HFFc6 (cell line): ENCODE measurements at places on chromosomes 7 and 10. TPM values are rescaled to one million over a fixed set of nuclear protein-coding genes. Genes with fewer than 3 reads are reported as not detected.

DNA sequence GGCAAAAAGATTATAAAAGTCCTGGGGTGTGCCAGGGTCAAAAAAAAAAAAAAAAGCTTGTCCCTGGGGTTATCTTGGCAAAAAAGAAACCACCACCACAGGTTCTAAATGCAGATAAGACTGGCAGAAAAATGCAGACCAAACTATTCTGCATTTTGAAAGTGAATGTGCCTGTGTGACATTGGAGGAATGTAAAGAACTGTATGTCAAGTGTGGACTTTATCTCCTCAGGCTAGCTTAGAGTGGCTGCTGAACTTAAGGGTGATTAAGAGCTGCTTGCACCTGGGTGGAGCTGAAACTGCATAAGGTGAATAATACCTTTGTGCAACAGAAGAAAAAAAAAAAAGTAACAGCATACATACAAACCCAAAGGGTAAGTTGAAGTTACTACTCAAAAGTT lies 1.3 kb upstream of the NAPEPLD start:
- no peak for DNase-seq

- DNase-seq = no peak
Observed at GRCh38 chr7:15947754-15948153, 261.3 kb upstream of the MEOX2 start.

DNA sequence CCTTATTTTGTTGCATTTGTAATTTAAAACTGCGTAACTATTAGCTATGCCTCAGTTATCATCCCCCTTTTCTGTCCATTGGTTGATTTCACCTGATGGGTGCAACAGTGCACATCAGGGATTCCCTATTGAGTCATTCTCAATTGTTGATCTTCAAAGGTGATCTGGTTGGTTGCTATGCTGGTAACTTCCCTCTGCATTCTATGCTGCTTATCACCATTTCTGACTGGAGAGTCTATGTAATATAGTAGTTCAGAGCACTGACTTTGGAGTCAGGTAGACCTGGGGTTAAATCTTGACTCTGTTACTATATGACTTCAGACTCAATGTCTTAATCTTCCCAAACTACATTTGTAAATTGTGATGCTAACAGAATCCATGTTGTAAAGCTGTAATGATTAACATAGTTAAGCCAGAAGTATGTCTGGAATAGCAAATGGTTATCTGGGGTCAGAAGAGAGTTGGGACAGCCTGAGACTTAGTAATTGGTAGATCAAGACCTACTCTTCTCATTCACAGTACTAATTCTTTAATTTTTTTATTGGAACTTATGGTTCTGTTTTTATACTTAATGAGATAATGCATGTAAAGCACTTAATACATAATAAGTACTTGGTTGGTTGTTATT lies 38.1 kb downstream of the EXOC6 start:
- DNase-seq = no peak

Gene VSTM4
- total RNA-seq = 0.07 to 0.21 TPM (median 0.17 TPM) in 3 replicates

GRCh38 chr7:69445541-69445940 lies 152.7 kb upstream of the AUTS2 start:
- DNase-seq = no peak

Gene DENND2A
- 0.50 to 1.1 TPM (median 0.78 TPM) in 3 replicates for total RNA-seq

DNA sequence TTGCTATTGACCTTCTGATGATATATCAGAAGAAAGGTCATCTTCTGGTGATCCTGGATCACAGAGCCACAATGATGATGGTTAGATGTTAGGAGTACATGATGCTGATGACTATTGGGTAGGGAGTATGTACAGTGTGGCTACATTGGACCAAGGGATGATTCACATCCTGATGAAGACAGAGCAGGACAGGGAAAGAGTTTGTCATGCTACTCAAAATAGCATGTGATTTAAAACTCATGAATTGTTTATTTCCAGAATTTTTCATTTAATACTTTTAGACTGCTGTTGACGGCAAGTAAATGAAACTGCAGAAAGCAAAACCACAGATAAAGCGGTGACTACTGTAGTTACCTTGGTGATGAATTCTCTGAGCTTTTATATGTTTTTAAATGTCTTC lies 397.3 kb downstream of the PPP1R3A start:
- DNase-seq = no peak

Gene ADAM12
- total RNA-seq = 5.2 to 11.2 TPM (median 6.8 TPM) in 3 replicates

GRCh38 chr7:28442540-28443420 lies 30.5 kb downstream of the CREB5 start:
- DNase-seq = no peak

- no peak for DNase-seq
Observed at GRCh38 chr7:107506674-107507339, 37.0 kb downstream of the GPR22 start.

Gene OR2F2
- not detected in 3 replicates for total RNA-seq

Gene DYNC1I1
- total RNA-seq = 0.34 TPM in 1 of 2 replicates, not detected in the other

Gene TLX1
- total RNA-seq = not detected in 3 replicates

- DNase-seq = peak; percentile 10
Observed at GRCh38 chr7:113120647-113121046, 2.3 kb upstream of the SMIM30 start.

DNA sequence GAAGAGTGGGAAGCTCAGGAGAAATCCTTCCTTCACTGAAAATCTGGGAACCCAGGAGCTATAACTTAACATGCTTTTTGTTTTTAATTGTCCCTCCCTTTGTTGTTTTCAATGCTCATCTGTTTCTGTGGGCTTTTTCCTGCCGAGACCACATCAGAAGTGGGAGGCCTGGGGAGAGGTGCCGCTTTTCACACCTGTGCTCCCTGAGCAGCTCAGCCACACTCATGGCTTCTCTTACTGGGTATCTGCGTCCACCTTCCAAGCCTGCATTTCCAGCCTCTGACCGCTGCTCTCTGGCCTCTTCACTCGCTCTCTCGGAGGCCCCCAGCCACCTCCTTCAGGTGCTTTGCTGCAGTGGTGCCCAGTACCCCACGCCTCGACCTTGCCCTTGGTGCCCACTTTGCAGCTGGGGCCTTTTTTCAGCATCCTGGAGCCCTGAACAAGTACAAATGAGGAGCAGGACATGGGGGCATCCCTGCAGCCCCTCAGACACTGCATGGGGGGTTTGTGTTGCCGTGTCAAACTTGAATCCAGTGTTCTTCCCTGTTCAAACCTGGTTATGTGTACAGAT lies 9.9 kb downstream of the C7orf57 start:
- no peak for DNase-seq

DNA sequence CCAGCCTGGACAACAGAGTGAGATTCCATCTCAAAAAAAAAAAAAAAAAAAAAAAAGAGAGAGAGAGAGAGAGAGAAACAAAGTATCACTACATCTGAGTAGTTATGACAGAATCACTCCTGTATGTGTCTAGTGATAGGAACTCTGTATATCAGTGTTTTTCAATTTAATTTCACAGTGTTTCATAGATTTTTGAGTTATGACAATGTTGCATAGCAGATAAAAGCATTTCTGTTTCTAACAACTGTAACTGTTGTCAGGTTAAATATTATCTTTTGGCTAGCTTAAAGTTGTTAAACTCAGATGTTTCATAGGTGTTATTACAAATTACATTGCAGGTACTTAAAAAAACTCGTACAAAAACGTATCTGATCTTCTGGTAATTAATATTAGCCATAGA lies 60.3 kb downstream of the PLXDC2 start:
- DNase-seq = no peak

GRCh38 chr10:13189961-13190360 lies 28.6 kb downstream of the MCM10 start:
- DNase-seq = no peak

Gene MTG1
- total RNA-seq = 25.9 and 27.3 TPM in 2 replicates

GRCh38 chr10:124385627-124386185 lies 33.0 kb downstream of the OAT start:
- no peak for DNase-seq

DNA sequence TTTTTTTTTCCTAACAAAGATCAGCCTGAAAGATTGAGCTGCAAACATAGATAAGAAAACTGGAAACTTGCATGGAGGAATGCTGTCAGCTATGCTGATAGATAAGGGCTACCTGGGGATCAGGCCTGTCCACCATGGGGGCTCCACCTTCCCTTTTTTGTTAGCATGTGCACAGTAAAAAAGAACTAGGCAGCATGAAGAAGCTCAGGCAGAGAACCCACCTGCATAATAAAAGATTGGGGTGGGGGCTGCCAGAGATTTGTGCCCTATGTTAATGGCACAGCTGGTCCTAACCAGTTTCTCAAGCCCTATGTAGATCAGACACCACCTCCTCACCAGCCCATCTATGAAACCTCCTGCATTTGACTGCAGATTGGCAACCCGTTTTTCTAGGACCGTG lies 45.4 kb upstream of the CACNB2 start:
- no peak for DNase-seq

GRCh38 chr7:21041252-21041651 lies 254.6 kb upstream of the SP8 start:
- no peak for DNase-seq

DNA sequence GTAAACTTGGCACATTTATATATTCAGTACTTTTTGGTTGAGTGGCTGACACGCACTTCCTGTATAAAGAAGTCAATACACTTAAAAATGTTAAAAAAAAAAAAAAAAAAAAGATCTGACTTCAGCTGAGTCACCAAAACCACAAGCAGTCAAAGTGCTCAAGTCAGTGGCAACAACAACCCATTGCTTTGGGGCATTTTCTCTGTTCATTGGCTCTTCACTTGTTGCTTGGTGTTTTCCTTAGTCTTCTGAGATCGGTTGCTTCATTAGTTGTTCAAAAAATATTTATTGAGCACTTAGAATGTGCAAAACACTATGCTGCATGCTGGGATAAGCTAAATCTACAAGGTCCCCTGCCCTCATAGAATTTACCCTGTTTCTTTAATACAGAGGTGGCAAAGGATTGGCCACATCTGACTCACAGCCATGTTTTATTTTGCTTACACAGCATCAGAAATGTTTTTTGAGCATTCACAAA lies 63.7 kb downstream of the ZNRF2 start:
- peak; percentile 94 for DNase-seq

DNA sequence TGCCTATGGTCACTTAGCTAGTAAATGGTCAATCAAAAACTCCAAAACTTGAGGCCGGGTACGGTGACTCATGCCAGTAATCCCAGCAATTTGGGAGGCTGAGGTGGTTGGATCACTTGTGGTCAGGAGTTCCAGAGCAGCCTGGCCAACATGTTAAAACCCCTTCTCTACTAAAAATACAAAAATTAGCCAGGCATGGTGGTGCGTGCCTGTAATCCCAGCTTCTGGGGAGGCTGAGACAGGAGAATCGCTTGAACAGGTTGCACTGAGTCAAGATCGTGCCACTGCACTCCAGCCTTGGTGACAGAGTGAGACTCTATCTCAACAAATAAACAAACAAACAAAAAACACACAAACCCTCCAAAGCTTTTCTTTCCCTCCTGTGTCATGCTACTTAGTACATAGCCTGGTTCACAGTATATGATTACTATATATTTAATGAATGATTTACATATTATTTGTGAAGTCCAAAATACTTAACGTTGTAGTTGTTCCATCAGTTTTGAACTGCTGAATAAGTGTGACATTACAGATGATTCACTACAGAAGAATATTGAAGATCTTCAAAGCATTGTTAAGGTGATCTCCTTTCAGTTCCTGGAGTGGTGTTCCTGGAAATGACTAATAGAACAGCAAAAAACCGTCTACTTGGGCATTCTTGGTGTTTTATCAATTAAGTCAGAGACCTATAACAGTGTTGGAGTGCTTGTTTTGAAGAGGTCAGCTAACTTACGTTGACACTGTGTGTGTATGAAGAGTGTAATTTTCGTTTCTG lies 72.9 kb downstream of the ADK start:
- DNase-seq = peak; percentile 65

DNA sequence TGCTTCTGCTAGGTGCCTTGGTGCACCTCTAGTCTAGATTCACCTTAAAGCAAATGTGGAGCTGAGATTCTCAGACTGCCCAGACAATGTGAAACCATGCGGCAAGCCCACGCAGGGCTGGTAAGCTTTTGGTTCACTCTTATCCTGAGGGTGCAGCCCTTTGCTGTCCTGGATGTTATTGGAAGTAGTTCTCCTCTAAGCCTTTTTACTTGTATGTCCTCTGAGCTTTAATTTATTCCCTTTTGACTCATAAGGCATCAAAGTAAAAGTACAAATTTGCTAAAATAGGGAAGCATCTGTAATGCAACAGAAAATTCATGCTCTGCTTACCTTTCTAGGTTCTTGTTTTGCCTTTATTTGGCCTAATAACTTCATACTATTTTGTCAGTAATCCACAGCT lies 186.8 kb downstream of the MACC1 start:
- no peak for DNase-seq

- DNase-seq = no peak
Observed at GRCh38 chr7:20509892-20510572, 105.4 kb upstream of the ABCB5 start.

DNA sequence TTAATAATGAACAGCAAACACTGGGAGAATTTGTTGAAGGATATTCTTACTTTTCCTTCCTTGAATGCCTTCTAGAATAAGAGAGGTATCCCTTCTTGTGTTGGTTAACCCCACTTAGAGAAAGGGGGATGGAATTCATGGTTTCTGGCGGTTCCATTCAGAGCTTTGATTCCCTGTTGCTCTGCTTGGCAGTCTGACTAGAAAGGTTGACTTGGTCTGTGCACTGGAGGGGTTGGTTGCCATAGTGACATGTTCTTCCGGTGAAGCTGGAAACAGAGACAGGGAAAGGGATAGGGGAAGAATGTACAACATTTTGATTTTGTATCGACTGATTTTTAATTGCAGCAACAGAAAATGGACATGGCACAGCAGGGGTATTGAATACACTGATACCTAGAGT lies 2.5 kb downstream of the TMEM178B start:
- DNase-seq = no peak

Gene INMT
- total RNA-seq = 0.17 TPM in 1 of 3 replicates, not detected in the others

Gene LRIT1
- not detected in 3 replicates for total RNA-seq

DNA sequence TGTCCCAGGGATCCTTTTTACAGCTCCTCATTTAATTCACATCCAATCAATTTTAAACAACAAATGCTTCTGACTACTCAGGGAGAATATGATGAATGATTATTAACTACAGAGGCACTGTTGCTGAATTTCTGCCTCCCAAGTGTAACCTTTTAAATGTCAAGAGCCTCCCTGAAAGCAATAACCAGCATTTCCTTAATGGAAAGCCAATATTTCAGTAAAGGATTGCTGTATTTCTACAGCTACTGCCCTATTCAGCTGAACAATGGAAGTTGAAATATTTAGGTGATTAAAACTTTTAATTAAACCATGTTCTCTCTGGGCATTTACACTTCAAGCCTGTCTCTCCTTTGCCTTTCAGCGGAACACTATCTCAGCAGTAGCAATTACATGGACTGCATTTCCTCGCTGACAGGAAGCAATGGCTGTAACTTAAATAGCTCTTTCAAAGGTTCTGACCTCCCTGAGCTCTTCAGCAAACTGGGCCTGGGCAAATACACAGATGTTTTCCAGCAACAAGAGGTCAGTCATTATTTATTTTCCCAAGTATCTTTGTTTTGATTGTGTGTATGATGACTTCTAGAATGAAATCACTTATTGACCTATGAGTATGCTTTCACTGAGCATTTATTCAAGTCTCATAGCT lies 304.7 kb downstream of the BICC1 start:
- DNase-seq = no peak

Gene PRRT4
- total RNA-seq = not detected in 3 replicates

DNA sequence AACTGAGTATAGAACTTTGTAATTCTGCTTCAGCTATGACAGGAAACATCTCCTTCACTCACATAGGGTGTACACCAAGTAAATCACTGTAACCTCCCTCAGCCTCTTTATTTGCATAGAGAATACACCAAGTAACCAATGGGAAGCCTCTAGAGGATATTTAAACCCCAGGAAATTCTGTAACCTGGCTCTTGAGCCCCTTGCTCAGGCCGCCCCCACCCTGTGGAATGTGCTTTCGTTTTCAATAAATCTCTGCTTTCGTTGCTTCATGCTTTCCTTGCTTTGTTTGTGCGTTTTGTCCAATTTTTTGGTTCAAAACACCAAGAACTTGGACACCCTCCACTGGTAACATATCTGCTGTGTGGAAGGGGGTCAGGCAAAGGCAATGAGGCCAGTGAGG lies 60.2 kb downstream of the CLRN3 start:
- DNase-seq = no peak
